ENCODE measurements at places on chromosomes 13 and 19. TPM values are rescaled to one million over a fixed set of nuclear protein-coding genes. Genes with fewer than 3 reads are reported as not detected.

The ZNF737 gene
- 14.1 TPM for total RNA-seq

The ZNF790 gene
- total RNA-seq: 8.2 TPM

The SPACA4 gene
- not detected for total RNA-seq

The NUP62 gene
- 137 TPM for total RNA-seq

The ZNF534 gene
- total RNA-seq: not detected

The NCAN gene
- 1.5 TPM for total RNA-seq

The CLEC4G gene
- 0.26 TPM for total RNA-seq

The TYROBP gene
- total RNA-seq: not detected

Measured in H9 (cell line).